Activated T-cell treated with anti-CD3 and anti-CD28 coated beads, Interleukin-2, amount 50 U/mL, for 24 hours (primary cell): ENCODE measurements at places on chromosomes 13 and 19.

DNA sequence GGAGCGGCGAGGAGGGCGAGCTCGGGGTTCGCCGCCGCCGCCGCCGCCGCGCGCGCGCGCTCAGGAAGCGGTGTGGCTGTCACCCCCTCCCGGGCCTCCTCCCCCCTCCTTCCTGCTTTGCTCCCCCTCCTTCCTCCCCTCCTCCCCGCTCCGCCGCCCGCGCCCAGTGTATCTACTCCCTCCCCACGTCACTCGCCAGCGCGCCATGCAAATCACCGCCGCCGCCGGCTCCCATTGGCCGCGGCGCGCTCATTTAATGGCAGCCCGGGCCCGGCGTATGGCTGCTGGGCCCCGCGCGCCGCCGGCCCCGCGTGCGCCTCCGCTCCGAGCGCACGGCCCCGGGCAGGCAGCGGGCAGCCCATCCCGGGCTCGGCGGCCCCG is 335 bp upstream of the SOX1 start:
- peak; percentile 76 for DNase-seq

- DNase-seq: no peak
Measured at GRCh38 chr19:6732803-6733337, 4.5 kb downstream of the GPR108 start.

DNA sequence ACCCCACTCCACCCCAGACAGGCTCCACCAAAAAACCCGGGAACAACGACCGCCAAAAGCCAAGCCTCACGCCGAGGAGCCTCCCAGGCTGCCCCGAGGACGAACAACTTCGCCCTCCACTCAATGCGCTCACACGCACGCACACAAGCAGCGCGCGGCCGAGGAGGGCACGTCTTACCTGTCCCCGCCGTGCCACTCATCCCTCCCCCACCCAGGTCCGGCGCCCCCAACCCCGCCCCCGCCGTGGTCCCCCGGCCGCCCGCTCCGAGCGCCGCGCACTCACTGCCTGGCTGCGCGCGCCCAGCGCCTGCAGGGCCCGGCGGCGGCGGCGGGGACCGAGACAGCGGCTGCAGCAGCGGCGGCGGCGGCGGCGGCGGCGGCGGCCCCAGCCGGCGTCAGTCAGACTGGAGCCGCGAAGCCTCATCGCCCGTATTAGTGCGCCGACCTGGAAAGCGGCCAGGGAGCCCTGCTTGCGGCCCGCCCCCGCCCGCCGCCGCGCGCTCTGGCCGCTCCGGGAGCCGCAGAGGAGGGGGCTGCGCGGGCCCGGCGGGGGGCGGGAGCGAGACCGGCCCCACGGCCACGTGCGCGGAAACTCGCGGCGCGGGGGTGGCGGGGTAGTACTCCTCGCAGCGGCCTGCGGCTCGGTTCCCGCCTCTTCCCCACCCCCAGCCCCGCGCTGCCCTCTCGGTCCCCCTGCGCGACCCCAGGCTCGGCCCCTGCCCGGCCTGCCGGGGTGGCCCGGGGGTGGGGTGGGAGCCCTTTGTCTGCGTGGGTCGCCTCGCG is at the start of gene SMAD9:
Gene SMAD9 (minus strand): TSS at position 406 of the 783 bp plus-strand sequence. CDS start 40,549 bp downstream, outside the sequence.
- peak; percentile 41 for DNase-seq

DNA sequence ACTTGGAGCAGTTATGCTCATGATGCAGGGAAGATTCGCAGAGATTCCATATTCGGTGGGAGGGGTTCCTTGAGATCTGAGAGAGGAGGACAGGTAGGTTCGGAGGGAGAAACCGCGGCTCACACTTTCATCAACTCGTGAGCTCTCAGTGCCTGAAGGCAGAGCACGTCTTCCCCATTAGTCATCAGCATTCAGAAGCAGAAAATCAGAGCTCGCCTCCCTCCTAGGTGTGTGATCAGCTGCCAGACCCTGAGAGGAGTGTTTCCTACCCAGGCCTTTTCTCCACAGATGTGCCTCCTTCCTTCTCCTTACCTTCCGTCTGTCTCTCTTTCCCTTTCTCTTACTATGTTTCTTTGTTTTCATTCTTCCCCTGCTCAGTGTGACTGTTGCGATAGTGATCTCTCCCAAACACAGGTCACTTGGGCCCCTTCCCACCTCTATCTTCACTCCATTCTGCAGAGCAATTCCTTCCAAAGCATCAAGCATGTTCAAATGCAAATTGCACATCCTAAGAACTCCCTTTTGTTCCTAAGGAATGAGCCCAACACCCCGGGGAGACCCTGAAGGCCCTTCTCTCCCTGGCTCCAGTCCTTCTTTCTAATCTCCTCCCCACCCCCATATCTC is 389.5 kb downstream of the UQCRFS1 start:
- no peak for DNase-seq

GRCh38 chr19:6059988-6060599 is 50.2 kb downstream of the RFX2 start:
- no peak for DNase-seq

DNA sequence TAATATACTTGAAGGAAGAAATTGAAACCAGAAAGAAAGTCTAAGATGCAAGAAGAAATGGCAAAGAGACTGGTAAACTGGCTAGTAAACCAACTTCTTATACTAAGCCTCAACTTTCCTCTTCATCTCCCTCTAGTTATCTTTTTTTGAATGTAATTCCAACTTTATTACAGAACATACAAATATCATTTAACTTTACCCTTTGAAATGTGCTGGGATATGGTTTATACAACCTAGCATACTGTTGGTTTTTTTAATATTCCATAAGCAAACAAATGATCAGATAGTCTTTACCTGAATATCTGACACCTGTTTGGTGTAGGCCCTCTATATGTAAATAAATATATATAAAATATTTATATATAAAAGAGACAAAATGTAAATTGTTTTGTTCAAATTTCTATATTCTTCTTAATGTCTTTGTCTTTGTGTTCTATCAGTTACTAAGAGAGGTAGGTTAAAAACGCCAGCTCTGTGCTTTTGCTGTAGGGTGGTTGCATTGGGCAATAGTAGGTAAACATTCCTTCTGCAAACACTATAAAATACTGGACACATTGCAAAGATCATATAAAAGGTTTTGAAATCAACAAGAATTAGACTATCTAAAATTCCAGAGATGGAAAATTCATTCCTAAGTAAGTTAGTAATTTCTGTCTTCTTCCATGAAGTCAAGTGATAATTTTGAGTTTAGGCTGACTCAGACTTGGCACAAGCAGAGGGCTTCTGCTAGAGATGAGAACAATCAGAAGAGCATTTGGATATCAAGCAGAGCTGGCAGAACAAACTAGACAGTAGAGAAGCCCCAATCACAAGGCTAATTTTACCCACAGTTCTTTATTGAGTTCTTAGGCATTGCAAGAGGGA is 383.3 kb downstream of the RFC3 start:
- no peak for DNase-seq

GRCh38 chr19:21568816-21569493 is 63.6 kb downstream of the ZNF429 start:
- DNase-seq: peak; percentile 72

DNA sequence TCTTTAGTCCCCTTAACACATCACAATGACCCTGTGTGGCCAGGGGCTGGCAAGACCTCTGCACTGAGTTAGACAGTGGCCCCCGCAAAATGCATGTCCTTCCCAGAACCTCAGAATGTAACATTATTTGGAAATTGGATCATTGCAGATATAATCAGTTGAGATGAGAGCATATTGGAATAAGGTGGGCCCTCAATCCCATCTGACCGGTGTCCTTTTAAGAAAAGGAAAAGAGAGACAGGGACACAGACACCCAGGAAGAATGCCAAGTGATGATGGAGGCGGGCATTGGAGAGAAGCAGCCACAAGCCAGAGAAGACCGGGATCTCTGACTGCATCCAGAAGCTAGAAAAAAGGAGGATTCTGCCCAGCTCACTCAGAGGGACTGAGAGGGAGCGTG is 1.8 kb downstream of the FAM187B start:
- DNase-seq: no peak

GRCh38 chr13:31946091-31946770 is 85.3 kb upstream of the FRY start:
- DNase-seq: no peak

DNA sequence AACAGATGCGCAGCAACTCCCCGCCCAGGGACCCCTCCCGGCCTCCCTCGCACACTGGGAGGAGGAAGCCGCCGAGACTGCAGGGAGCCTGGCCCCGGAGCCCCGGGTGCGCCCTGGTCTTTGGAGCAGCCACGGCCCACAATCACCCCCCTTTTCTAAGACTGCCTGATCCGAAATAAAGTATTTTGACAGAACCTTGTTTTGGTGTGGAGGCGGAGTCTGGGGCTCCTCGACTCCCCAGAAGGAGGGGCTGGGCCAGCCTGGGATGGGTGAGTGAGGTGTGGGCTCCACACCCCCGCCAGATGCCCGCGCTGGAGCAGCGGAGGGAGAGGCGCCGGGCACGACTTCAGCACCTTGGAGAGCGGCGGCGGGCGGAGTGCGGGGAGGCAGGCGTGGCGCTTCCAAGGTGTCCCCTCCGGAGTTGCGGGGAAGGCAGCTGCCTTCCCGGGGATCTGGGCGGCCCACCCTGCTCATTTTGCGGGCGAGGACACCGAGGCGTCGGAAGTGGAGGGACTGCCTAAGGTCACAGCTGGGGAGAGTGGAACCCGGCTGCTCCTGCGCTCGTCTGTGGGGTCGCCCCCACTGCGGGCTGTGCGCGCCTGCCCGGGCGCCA is 9.4 kb downstream of the SIRT6 start:
- peak; percentile 79 for DNase-seq

GRCh38 chr19:3186891-3187661 is 1.3 kb downstream of the NCLN start:
- no peak for DNase-seq

GRCh38 chr19:47707135-47707925 is 5.9 kb upstream of the EHD2 start:
- peak; percentile 85 for DNase-seq

- DNase-seq: no peak
Measured at GRCh38 chr13:64457976-64458375, 2772.2 kb downstream of the PCDH9 start.

- no peak for DNase-seq
Measured at GRCh38 chr19:46049597-46049996, 8.8 kb upstream of the IGFL4 start.

- DNase-seq: no peak
Measured at GRCh38 chr13:41802684-41803444, 158.0 kb downstream of the VWA8 start.

GRCh38 chr13:50914176-50914700 is 4.6 kb downstream of the RNASEH2B start:
- no peak for DNase-seq

GRCh38 chr19:15412832-15413231 is 6.0 kb downstream of the AKAP8L start:
- no peak for DNase-seq

GRCh38 chr13:48251611-48252081 is 18.6 kb downstream of the ITM2B start:
- no peak for DNase-seq

DNA sequence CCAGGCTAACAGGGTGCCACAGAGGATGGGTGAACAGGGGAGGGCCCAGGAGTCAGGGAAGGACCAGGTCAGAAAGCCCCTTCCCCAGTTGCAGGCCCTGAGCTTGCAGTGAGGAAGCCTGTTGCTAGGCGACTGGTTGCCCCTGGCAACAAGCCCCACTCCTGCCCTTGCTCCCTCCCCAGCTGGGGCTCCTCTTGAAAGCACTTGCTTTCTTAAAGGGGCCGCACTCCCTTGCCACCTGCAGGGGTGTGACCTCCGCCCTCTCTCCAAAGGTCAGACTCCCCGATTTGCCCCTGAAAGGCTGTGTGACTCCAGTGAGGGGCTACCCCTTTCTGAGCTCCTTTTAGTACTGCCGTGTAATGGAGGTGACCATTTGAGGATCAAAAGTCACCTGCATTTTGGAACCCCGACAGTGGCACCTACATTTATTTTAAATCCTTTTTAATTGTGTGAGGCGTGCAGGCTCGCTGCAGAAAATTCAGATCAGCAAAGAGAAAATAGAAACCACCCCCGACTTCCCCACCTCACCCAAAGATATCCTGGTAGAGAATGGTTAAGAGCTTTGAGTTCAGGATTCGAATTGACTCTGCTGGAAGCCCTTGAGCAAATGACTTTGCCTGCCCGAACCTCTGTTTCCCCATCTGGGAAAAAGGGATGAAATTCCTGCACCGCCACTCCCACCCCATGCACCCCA is 4.8 kb downstream of the FCHO1 start:
- peak; percentile 56 for DNase-seq

DNA sequence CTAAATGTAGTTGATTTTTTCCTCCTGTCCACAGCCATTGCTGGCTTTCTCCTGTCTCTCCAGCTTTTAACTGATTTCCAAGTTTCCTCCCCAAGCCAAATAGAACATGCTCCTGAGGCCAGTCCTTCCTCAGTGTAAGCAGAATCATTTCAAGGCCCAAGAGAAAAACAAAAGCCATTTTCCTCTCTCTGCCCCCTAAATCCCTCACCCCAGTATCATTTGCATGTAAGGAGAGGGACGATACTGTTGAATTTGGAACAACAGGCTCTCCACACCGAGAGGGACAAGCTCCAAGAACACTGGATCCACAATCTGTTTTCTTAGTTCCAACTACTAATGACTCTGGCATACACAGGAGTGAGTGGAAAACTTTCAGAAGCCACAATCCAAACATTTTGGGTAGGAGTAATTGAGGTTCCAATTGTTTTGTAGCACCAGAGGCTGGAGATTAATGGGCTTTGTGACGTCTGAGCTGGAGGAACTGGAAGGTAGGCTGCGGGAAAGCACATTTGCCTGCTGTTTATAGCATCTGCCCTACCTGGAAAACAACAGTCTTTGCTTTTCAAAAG is 156.8 kb downstream of the FLT1 start:
- no peak for DNase-seq

DNA sequence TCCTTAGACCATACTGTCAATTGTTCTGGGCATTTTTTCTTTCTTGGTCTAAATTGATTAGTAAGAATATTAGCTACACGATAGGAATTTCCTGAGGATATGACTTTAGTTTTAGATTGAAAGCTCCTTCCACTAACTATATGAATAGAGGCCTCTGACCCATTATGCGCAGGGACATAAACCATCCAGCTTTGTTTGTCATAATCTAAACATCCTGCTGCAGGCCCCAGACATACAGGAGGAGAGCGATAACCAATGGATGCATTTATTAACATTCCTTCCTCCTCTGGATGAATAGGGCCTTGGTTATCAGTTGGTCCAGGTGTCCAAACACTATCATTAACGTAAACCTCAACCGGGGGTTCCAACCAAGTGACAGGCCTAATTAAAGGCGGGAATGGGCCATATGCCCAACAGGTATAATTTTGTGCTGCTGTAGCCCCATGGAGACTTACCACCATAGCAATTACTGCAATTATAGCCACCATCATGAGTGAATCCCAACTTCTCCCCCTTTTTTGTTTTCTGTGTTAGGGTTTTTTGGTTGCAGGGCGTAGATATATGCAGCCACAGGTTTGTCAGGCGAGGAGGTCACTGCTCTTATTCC is 32.6 kb downstream of the CLEC4M start:
- DNase-seq: no peak

DNA sequence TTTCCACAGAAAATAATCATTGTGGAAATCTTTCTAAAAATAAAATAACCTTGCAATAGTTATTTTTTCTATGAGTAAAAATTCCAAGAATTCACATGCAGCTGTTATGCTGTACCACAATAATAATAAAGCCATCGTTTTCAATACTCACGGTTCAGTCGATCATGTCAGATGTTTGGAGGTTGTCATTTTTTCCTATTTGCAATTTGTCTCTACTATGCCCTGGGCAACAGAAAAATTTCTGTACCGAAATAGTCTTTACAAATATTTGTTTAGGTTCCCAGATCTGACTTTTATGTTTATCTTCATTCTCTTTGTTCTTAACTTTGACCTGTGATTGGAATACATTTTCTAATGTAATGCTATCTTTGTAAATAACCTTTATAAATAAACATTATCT is 79.7 kb downstream of the ESD start:
- no peak for DNase-seq

- no peak for DNase-seq
Measured at GRCh38 chr13:58004751-58005150, 373.2 kb downstream of the PCDH17 start.
